AG09309 (cell line): ENCODE measurements at places on chromosomes 11 and 22.

- no peak for DNase-seq
Measured at GRCh38 chr11:88101881-88102597, 73.2 kb downstream of the RAB38 start.

DNA sequence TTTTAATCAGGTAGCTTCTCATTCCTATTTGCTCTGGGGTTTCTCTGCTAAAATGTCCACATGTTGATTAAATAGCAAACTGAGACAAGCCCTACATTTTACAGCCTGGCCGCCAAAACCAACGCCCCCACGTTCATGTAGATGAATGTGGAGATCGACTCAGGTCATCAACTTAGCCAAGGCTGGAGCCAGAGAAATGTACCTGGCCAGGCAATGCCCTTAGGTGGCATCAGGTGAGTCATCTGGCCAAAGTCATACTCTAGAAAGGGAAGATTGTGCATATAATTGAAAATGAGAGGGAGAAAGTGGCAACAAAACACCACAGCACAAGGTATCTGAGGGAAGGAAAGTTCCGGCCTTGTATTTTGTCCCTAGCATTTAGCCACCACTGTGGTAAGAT, 37.1 kb upstream of the CCDC89 start:
- DNase-seq: no peak

- DNase-seq: no peak
Measured at GRCh38 chr22:37166675-37167066, 17.0 kb upstream of the IL2RB start.

DNA sequence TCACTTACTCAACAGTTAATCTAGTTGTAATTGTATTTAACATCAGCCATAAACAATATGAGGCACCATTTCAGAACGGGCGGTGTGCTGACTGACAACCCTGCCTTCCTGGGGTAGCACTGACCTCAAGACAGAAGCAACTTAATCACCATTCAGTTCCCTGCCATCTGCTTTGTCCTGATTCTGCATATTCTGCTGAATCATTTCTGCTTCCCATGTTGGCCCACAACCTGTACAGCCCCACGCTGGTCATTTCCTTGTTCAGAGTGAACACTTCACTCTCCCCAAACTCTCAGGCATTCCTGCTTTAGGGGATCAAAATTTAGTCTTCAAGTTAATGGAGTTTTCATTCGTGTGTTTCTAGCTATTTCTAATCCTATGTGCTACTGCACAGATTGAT, 132.3 kb upstream of the ZBED5 start:
- DNase-seq: no peak
